ENCODE measurements at places on chromosomes 1 and 21. TPM values are rescaled to one million over a fixed set of nuclear protein-coding genes. Genes with fewer than 3 reads are reported as not detected.

Gene PATJ
- total RNA-seq = 4.5 TPM

Gene KIAA1614
- total RNA-seq = 0.80 TPM

Gene TTC22
- total RNA-seq = not detected

Gene KRTAP11-1
- not detected for total RNA-seq

Measured in A549 treated with DMSO at 1 μM for 4 hours (cell line).